ENCODE measurements at places on chromosomes 3 and 15. TPM values are rescaled to one million over a fixed set of nuclear protein-coding genes. Genes with fewer than 3 reads are reported as not detected.

- DNase-seq, result no peak
These were observed 150.7 kb downstream of the FNDC3B start for GRCh38 chr3:172189987-172190603.

DNA sequence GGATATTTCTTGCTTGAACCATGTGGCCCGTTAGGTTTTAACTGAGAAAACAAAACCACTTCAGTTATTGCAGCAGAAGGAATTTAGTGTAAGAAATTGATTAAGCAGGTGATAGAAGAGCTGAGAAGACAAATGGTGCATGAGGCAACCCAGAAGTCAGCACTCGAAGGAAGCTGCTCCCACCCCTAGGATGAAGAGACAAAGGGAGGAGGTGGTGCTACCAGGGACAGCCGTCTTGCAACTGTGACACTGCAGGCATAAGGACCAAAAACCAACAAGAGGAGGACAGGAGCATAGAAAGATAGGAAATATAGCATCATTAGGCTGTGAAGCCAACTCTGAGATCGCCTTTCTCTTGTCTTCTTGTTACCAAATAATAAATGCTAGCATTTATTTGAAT lies 89.0 kb downstream of the IL20RB start:
- DNase-seq, result no peak

GRCh38 chr15:72492733-72493132 lies 18.6 kb downstream of the ARIH1 start:
- no peak for DNase-seq

The RNF13 gene
- total RNA-seq, result 37.0 TPM

- no peak for DNase-seq
These were observed 38.2 kb upstream of the FAM3D start for GRCh38 chr3:58704745-58705144.

DNA sequence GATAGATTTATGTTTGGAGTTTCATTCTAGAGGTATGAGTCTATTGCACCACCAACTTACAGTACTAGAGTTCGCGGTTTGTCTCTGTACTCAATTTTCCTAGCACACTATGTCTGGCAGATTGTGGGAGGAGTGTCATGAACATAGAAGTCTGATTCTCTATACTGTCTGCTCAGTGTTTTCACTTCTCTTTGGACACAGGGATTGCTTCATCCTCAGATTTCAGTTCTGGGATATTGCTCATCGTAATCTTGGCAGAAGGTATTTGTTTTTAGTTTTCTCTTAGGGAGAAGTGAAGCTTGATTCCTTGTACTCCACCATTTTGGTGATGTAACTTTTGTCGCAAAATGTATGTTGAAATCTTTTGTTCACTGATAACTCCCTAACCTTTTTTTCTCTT lies 27.8 kb upstream of the AZI2 start:
- DNase-seq, result no peak

- DNase-seq, result no peak
These were observed 57.5 kb downstream of the CADPS start for GRCh38 chr3:62817678-62818077.

All from chondrocyte (in vitro differentiated cells).